ENCODE measurements at places on chromosomes 6 and 20. TPM values are rescaled to one million over a fixed set of nuclear protein-coding genes. Genes with fewer than 3 reads are reported as not detected.

The MYLK4 gene
- total RNA-seq, result under 0.01 TPM

The MAPK14 gene
- 74.4 TPM for total RNA-seq

The SNAI1 gene
- total RNA-seq, result 0.54 TPM

The GSTA4 gene
- 35.8 TPM for total RNA-seq

The COX4I2 gene
- total RNA-seq, result not detected

The SIRPD gene
- not detected for total RNA-seq

The MYL9 gene
- 97.5 TPM for total RNA-seq

DNA sequence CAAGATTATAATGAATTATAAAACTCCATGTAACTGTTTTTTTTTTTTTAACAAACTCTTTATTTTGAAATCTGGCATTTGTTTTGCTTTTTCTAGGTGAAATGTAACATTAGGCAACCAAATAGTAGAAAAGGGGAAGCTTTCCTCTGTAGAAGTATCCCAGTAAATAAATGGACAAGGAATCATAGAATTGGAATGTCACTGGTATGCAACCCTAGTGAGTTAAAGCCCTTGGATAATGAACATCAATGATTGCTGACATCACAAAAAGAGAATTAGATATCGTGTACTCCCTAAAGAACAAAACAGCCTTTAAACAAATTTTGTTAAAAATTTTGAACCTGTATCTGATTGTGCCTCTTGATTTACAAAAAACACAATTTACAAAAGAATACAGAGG is 93.9 kb upstream of the OGFRL1 start:
- DNase-seq, result peak; percentile 83

DNA sequence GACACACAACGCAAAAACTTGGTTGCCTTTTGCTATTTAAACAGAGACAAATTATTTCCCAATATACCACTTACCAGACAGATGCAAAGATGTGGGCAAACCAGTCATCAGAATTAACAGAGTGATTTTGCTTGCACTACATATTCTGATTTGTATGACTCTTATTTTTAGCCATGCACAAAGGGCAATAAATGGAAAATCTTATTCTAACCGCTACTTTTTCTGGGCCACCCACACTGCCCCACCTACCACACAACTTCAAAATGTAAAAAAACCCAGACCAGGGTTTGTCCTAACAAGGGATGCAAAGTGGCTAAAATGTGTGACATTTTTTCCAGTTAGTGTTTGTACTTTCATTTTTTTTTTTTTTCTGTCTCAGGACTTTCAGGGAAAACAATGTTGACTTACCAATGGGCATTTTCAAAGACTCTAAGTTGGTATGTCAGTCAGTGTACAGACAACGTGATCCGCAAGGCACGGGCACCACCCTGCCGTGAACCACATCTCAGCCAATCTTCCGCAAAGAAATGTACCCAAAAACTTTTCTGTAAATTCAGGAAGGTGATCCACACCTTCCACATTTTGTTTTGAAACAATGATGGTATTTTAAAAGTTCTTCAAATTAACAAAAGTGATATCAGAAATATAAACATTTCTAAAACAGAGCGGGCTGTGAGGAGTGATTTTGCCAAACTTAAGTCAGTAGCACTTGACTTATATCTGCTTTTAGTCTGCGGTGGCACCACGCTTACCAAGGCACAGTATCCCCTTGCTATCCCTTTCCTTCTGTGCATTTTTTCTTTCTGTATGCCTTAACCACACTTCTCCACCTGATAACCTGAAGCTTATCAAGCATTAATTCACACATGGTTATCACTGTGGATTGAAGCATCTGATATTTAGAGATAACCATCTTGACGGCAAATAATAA is 185.6 kb downstream of the GJA10 start:
- DNase-seq, result no peak

GRCh38 chr6:138487102-138487604 is 12.1 kb downstream of the NHSL1 start:
- no peak for DNase-seq

DNA sequence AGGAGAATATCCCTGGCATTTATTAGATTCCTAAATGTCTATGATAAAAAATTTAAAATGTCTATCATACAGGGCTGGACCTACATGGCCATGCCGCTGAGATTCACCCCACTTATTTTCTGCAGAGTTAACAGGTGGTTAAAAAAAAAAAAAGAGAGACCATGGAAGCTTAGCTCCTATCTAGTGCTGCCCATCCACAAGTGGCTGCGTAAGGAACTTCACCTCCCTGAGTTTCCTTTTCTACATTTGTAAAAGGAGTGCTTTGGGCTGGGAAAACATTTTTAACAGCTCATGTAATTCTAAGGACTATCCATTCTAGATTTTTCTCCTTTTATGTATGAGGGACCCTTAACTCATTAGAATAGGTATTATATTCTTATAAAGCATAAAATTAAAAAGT is 534.1 kb downstream of the MMUT start:
- DNase-seq, result no peak

DNA sequence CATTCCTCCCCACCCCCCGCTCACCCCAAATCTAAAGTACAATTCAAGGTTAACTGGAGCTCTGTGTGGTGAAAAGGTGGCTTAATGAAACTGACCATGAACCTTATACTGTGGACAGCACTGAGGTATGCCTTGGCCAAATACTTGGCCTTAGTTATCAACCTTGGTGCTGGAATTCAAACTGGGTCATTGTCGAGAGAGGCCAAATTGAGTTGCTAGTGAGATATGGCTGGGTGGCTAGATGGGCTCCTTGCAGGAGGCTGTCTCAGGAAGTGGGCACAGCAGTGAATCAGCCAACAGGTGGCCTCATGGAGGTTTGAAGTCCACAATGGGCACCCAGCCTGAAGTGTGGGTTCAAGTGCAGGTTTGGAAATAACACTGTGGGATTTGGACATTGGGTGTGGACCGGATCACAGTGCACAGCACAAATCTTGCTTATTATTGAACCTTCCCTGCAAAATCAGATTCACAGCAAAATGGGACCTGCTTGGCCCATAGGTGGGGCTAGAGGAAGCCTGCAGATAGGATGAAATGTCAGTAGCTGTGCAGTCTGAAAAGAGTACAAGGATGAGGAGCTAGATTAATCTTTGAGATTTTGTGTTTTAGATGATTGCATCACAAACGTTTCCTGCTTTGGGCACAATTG is 5.6 kb upstream of the BTBD3 start:
- DNase-seq, result no peak

DNA sequence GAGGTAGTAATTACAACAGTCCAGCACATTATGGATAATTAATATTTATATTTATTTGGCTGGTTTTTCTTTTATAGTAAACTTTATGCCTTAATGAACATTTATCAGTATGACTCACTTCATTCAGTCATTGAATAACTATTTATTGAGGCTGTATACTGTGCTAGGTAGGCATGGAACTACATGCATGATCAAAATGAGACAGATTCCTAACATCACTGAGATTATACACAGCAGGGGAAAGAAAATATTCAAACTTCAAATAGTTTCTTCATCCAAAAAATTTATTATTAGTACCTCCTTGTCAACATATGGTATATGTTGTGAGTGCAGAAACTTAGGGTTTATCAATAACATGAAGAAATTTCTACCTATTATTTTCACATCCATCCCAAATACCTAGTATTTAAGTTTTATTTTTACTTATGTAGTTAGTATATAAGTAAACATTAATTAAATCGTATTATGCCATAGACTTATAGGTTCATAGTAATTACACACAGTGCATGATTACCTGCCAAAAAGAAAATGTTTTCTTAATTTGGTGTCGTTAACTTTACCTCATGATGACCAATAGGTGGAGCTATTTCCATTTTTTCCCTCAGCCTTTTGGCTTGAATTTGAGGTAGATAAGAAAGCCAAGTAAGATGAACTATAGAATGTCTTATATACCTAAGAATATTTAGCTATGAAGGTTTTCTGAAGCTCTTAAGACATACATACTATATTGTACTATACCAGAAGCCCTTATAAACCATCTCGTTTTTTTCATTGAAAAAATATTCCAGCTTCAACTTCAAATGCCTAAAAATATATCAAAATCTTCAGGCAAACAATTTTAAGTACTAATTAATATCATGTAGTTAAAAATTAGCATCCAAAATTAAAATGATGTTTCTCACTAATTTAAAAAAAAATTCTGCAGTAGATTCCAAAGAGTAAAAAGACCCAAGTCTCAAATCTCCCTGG is 12.5 kb upstream of the TMEM30A start:
- peak; percentile 71 for DNase-seq

GRCh38 chr6:160104821-160105517 is 16.6 kb upstream of the SLC22A1 start:
- no peak for DNase-seq

DNA sequence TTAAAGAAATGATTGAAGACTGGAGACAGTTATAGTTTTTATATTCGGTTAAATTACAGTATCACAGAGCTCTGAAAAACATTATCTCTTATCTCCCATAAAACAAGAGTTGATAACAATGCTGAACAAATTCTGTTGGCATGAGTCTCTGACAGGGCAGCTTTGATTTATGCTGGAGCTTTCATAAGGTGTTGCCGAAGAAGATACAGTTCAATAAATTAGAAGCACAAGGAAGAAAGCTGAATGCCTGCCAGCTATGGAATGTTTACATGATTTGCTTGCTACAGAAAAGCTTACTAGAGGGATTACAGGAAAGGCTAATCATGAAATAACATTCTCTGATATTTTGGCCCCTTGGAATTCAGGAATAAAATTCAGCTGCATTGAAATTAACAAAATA is 431.9 kb upstream of the GJE1 start:
- peak; percentile 28 for DNase-seq

GRCh38 chr6:27889628-27890444 is 22.4 kb downstream of the OR2B2 start:
- DNase-seq, result no peak

DNA sequence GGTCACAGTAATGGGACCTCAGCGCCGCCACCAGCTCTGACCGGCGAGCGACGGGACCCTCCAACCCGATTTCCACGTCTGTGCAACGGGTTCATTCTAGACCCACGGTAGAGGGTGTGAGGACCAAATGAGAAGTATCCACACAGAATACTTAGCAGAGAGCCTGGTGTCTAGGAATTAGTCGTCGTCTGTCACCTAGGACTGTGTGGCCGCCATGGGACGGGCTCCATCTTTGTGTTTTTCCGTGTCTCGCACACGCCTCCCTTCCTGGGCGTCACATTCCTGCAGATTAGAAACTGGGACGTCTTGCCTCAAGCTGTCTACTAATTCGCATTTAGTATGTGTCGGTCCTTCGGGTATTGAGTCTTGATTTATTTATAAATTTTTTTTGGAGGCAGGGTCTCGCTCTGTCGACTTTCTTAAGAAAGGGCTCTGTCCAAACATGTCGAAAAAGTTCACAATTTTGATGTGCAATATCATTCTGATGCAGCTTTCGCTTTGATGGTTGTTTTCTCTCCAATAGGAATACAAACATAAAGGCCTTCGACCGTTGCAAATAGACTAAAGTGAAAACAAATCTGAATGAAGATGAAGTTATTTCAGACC is 563 bp downstream of the MGME1 start:
- no peak for DNase-seq

DNA sequence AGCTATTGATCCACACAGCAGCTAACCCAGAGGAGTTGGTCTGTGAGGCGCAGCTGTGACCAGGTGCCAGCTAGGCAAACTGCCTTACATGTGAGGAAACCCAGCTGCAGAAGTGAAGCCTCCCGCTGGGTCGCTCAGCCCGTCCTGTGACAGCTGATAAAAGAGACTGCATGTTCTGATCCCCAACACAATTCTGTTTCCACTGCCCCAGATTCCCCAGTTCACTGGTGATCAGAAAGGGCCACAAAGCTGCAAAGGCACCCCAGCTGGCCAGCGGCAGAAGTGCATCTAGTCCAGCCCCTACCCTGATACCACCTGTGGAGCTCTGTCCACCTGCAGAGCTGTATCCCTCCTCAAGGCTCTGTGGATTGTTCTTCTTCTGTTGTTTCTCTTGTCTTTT is 64.5 kb downstream of the CTNNBL1 start:
- DNase-seq, result no peak

GRCh38 chr6:169536446-169537170 is 165.2 kb downstream of the WDR27 start:
- peak; percentile 93 for DNase-seq

GRCh38 chr6:137033828-137034227 is 10.9 kb downstream of the IL20RA start:
- DNase-seq, result no peak

DNA sequence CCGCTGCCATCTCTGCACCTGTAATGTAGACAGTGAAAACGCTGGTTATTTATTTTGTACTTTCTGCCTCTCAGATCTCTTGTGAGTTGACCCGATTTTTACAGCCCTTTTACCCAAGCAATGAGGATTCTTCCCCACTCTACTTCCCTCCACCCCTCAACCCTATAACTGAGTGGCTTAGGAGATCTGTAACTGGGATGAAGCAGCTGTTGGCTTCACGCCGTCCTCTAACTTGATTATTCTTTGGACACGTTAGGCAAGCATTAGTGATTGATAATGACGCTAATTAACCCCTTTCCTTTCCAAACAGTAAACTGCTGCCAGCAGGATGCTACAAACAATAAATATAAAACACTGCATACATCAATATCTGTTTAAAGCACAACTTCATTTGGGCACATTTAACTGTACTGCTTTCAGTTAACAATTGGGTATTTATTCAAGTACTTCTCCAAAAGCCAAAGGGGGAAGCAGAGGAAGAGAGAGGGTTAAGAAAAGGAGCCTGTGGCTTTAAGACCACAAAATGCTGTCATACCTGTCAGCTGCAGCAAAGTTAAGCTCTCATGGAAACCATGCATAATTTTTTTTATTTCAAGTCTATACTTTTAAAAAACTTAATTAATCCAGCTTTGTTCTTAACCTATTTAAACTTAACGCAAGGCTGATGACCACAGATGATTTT is 21.2 kb downstream of the TFAP2A start:
- DNase-seq, result no peak

- DNase-seq, result peak; percentile 71
These were observed 198.2 kb downstream of the PRL start for GRCh38 chr6:22098601-22099031.

- no peak for DNase-seq
These were observed 7.8 kb downstream of the PANK2 start for GRCh38 chr20:3896853-3897583.

DNA sequence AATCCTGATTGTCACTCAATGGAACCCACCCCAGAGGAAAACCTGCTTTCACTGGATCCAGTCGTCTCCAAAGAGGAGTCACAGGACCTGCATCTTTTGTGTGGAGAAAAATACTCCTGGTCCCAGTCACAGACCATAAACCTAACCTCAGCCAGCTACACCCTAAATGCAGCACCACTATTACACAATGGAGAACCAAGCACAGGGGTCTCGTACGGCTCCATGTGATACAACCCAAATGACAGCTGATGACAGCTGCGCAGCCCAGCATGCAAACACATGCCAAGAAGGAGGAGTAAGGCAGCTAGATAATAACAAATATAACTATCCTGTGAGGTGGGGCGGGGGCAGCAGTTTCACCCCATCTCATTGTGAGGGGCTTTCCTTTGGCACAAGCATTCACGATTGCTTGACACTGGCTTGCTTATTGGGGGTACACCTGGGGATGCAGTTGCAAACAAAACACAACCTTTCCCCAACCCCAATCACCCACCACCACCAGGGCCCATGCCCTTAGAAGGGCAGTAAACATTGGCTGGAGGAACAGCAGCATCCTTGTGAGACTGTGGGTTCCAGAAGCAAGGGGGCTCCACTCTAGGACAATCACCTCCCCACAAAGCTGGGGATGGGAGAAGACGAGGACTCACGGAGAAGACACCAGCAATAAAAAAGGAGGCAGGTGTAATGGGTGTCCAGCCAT is 51.5 kb downstream of the TRERF1 start:
- DNase-seq, result no peak

GRCh38 chr6:77457720-77458349 is 5.5 kb downstream of the HTR1B start:
- DNase-seq, result peak; percentile 97

- no peak for DNase-seq
These were observed 477 bp upstream of the ITPA start for GRCh38 chr20:3208786-3209256.

All from IMR-90 (cell line).